ENCODE measurements at places on chromosomes 6 and 20.

GRCh38 chr6:158660333-158660754, 10.5 kb downstream of the SYTL3 start:
- peak; percentile 39 for DNase-seq

- peak; percentile 63 for DNase-seq
These were observed 16.9 kb upstream of the STK35 start for GRCh38 chr20:2084703-2085102.

DNA sequence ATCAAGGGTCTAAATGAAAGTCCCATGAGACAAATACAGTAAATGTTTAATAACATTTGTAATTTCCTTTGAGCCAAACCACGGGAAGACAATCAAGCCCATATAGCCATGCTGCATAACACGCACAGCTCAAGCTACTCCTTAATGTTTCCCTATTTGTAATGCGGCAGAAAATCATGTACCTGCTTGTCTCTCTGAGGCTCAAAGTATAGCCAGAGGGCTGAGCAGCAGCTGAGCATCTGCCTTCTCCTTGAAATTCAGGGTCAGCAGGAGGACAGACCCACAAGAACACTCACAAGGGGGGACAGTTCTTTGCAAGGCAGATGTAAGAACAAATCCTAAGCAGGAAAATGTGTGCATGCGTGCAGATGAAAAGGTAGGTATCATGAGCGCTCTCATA, 45.8 kb upstream of the JARID2 start:
- no peak for DNase-seq

DNA sequence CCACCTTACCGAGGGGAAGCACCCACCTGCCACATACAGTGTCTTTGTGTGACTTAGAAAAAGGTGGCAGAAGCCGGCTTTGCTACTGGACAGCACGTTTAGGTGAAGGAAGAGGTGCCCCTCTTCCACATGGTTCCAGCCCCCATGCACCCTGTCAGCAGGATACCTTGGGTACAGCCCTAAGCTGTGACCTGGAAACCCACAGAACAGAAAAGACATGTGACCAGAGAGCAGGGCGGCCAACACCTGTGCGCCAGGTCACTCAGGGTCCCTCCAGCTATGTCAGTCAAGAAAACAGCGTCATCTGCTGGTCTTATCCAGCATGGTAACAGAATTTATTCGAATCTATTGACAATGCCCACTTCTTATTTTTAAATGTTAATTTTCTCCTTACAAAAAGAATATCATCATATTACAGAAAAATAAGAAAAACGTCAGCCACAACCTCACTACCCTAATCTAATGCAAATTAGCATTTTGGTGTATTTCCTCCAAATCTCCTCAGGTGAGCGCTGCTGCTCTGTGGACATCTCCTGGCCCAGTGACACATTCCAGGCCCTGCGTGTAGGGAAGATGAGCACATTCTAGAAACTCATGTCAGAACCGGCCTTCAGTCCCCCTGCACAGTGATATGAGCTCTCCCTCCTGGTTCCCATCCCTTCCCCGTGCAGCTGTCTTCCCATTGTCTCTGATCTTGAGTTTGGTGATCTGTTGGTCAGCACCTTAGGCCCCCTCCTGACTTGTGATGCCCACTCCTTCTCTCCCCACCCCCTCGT, 37.2 kb downstream of the GTF2H5 start:
- no peak for DNase-seq

DNA sequence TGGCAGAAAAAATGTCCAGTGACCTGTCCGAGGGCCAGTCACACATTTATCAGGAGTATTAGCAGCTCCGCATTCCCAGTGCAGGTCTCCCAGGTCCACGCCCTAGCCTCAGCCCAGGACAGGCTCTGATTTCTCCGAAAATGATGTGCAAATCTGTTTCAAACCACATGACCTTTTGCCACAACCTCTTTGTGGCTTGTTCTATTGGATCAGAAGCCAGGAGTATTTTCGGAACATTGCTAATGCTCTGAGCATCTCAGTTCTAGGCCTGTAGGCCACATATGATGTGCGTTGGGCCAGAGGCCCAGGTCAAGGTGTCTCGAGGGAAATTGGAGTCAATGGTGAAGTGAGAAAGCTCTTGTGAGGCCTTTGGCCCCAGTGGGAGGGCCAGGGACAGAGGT, 40.4 kb downstream of the SNX5 start:
- no peak for DNase-seq

- DNase-seq, result peak; percentile 61
These were observed 2.0 kb downstream of the SPAG4 start for GRCh38 chr20:35617397-35618262.

GRCh38 chr6:98516866-98517265, 317.5 kb upstream of the POU3F2 start:
- DNase-seq, result no peak

DNA sequence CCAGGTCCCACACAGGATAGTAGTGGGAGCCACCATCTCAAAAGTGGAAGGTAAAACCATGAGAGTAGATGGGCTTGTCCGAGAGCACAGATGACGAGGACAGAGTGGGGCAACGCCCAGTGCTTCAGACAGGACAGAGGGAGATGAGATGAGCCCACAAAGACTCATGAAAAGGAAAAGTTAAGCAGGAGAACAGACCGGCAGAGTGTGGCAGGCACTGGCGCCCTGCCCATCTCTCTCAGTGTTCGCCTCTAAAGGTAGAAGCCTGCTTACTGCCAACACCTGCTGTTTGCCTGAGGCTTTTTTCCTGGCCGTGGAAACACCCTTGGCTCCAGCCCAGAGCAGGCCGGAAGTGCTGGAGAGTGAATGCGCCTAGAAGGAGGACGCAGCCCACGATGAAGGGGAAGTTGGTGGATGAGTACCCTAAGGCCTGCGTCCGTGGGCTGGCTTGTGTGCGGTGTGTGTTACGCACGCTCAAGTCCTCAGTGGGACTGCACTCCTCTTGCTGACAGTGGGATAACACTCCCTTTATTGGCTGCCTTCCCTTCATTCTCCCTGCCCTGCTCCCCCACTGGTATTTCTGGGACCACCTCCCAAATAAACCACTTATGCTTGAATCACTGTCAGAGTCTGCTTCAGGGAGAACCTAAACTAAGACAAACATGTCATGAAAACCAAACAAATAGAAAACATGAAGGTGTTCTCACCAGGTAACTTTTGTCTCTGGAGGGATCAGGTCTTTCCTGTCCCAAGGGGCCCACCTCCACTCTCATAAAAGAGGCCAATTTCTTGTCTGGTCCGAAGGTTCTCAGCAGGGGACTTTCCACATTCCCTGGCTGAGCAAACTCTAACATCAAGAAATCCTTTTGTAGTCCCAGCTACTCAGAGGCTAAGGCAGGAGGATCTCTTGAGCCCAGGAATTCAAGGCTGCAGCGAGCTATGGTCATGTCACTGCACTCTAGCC, 9.1 kb upstream of the FOXP4 start:
- DNase-seq, result no peak

- DNase-seq, result no peak
These were observed 48.4 kb upstream of the EZR start for GRCh38 chr6:158867381-158868121.
